ENCODE measurements at places on chromosomes 7 and 10.

DNA sequence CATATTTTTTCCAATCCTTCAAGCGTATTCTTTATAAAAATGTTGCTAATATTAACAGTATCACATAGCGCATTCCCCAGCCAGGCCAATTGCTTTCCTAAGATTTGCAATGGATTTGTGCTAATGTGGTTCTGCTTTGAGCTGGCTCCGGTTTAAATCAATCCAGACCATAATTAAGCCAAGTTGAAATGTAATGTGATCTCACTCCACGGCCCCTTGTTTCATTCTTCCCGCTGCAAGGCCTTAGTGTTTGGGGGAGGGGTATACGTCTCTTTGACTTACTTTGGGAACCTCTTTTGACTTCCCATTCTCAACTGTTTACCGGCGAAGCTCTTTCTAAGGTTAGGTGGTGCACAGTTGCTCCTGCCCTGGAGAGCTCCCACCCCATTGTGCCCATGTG lies 86.4 kb downstream of the PRPF18 start:
- no peak for DNase-seq

- no peak for DNase-seq
Observed at GRCh38 chr7:47391726-47392125, 190.2 kb downstream of the TNS3 start.

DNA sequence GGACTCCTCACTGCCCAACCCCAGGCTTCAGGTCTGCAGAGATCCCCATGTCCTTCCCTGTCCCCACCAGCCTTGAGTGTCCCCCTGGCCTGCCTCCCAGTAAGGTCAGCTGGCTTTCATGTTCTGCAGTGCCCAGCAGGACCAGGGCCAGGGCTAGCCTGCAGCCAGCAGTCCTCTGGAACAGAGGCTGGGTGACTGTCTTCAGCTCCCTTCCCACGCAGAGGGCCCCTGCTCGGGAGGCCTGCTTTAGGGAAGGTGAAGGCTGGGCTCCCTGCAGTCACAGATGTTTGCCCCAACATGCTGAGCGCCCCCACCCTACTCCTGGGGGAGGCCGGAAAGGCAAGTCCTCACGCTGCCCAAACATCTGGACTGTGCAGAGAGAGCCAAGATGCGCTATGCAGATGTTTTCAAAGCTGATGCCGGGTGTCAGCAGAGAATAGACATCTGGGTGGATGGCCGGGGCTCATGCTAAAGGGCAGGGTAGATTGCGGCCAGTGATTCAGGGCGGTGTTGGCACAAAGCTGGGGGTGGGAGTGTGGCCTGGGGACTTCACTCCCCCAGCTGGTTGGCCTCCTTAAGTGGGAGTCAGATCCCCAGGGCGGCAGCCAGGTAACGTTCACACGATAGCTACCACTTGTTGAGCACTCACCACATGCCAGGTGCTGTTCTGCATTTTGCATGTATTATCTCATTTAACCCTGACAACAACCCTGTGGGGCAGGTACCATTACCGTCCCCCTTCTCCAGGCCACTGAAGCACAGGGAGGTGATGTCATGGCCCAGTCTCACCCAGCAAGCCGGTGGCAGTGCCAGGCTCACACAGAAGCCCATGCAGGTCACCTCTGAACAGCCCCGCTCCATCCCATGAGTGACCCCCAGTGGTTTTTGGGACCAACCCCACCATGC lies 71.2 kb upstream of the COL13A1 start:
- DNase-seq, result no peak

GRCh38 chr10:48556065-48556464 lies 48.8 kb downstream of the ARHGAP22 start:
- DNase-seq, result no peak
